Activated CD4-positive, alpha-beta T cell treated with anti-CD3 and anti-CD28 coated beads, Interleukin-10, Interleukin-2, amounts not matched to agents 100 ng/mL and 50 ng/mL, durations not matched to agents 16 hours and 8 hours (primary cell): ENCODE measurements at places on chromosomes 13 and 19.

DNA sequence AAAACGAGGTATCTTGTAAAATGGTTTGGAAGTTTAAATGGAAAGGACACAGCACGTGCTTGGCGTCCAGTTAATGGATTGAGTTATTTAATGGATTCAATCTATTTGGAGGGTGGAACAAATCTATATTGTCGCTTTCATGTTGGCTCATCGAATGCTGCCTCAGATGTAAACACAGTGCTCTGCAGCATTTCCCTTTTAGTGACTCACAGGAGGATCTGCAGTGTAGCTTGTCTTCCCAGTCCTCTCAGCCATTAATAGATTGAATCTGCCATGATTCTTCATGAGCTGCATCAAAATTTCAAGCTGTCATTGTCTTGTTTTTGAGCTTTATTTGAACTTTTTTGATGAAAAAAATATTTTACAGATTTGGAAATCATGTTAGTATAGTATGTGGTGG lies 44.7 kb downstream of the DHRS12 start:
- no peak for DNase-seq

DNA sequence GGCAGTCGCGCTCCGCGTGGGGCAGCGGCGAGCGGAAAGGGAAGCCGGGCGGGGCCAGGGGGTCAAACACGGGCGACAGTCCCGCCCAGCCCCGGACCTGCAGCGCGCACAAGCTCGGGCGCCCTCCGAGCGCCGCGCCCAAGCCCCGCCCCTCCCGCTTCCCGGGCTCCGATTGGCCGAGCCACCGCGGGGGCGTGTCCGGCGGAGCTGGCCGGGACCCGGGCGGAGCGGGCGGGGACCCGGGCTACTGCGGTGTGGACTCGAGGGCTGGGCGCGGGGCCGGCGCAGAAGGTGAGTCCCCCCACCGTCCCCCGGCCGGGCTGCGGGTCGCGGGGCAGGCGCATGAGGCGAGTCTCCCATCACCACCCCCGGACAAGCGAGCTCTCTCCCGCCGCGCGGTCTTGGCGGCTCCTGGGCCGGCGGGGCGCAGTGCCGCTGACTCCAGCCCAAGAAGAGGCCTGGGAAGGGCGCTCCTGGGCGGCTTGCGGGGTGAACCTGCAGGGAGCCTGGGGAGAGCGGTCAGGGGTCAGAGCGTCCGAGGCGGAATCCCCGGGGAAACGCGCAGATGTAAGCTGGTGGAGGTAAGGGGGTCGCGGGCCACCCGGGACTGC lies at the start of gene PLEKHF1:
Gene PLEKHF1, plus strand, starts transcription at position 247 of the 611 bp plus-strand sequence. CDS start 8,379 bp downstream, outside the sequence.
- peak; percentile 94 for DNase-seq

- DNase-seq = peak; percentile 59
These were observed 16.2 kb downstream of the UNC13A start for GRCh38 chr19:17671906-17672305.

DNA sequence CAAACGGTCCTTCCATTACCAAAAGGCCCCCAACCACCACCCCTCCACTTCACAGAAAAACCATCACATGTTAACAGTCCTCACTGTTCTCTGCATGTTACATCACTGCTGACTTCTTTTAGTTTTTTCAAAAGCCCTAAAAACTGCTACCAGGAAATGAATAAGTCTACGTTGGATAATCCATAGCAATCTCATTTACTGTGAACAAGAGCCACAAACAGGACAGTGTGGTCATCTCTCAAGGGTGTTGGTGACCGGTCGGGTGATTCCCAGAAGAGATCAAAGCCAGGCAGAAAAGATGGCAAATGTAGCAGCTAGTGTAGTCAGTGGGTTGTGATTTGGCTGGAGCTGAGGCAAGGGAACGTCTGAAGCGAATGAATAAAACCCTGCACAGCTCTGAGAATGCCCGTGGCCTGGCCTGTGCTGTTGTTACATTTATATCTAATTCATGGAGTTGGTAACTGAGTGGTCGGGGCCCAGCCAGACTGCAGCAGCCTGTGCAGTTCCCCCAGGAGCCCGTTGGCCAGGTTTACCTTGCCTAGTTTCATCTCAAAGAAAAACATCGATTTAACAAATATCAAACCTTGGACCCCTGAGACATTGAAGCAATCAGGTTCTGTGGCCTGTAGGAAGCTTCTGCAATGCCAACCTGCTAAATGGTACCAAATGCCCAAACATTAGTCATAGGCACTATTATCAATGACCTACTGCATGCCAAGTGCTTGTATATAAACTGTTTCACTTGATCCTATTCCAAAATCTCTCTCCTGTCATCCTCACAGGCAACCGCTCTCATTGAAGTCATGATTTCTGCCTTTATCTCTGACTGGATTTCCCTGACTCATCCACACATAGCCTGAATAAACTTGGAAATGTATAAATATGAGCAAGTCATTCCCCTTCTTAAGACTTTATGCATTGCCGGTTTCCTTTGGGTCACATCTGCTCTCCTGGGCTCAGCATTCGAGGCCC lies 153.8 kb upstream of the SERP2 start:
- no peak for DNase-seq

- no peak for DNase-seq
These were observed 518.5 kb downstream of the FGF9 start for GRCh38 chr13:22189176-22190048.

- no peak for DNase-seq
These were observed 291.8 kb downstream of the KCTD12 start for GRCh38 chr13:76594435-76594834.

DNA sequence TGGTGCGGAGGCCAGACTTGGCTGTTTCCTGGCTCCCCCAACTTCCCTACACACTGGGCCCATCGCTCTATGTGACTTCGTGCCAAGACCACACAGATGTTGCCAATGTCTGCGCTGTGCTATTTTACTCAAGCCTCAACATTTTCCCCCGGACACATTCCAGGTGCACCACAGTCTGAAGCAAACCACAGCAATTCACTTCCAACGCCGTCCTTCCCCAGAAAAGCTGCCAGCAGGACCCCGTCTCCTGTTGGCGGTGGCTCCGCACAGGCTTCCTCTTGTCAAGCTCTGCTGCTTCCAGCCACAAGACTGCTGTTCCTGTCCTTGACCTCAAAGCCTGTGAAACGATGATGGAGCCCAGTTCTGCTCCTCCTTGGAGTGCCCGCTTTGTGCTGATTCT lies 100.7 kb downstream of the CRYL1 start:
- no peak for DNase-seq

- DNase-seq = no peak
These were observed 161.4 kb downstream of the MTUS2 start for GRCh38 chr13:28981530-28981929.

DNA sequence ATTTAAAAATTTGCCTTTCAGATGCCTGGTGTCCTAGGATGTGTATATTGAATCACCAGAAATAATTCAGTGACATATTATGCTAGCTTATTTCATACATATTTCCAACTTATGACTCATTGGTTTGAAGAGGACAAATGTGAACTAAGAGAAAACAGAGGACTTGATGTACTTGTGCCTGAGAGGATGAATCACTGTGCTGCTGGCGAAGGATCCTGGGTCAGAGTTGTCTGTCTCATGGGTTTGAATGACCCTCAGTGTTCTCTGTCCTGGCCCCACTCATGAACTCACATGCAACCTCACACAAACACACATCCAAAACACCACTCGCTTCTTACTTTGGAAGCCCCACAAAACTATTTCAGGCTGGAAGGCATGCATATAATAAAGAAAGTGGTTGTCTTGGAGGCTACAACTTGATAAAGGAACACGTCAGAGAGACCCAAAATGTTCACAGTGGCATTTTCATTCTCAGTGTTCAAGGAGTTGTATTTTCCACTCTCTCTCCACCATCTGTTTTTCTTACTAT lies 129.0 kb upstream of the SPRY2 start:
- DNase-seq = no peak

- DNase-seq = no peak
These were observed 11.6 kb downstream of the IRGC start for GRCh38 chr19:43727593-43727853.

DNA sequence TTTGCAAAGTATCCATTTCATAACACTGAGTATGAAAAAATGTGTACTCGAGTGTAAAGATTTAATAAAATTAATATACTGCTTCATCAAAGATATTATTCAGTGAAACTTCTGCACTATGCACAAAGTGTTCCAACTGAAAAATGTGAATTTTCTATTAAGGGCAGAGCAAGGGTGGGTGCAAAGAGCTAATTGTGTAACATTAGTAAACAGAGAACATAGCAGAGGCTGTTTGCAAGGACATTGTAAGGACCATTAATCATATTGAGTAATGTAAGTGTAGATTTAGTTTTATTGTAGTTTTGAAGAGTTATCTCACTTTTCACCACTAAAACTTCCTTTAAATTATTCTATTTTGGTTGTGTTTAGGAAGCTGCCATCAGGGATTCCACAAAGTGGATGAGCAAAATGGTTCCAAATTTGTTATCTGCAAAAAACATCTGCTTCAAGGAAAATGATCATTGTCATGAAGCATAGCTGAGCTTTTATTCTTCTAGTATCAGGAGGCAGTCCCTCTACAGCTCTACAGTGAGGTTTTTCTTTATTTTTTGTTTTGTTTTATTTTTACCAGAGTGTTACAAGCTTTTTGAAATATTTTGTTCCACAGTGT lies 1375.4 kb downstream of the SLITRK1 start:
- no peak for DNase-seq

- DNase-seq = peak; percentile 87
These were observed 2.8 kb downstream of the ZFP36 start for GRCh38 chr19:39409208-39410016.

DNA sequence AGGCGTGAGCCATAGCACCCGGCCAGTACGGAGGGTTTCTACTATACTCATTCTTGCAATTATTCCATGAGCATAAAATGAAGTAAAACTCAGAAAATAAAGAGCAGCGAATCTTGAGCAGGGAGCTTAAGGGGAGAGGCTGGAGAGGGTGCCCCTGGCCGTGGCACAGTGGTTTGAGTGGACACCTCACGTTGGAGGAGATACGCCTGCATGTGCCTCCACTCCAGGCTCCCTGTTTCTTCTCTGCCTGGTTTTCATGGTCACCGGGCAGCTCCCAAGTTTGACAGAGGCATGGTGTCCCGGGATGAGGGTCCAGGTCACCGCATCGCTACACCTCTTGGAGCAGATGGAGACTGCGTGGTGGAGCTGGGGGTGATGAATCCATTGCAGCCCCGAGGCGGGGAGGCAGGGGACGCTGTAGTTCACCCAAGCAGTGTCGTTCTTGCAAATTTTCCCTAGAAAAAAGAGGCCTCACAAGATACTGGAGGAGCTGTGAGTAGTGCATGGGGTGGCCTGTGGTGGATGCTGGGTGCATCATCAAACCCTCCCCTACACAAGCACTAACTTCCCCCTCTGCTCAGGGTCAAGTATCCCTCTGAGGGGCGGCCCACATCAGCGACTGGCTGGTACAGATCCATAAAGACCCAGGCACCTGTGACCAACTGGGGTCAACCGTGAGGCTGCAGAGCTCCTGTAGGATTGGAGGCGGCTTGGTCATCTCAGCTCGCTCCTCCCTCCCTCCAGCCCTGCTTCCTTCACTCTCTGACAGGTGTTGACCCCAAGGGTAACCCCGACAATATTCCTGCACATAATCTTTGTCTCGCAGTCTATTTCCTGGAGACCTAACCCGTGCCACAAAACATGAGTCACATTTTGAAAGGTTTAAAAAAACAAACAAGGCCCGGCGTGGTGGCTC lies 3.6 kb upstream of the MIER2 start:
- DNase-seq = no peak

GRCh38 chr19:369256-369655 lies 24.7 kb upstream of the MIER2 start:
- no peak for DNase-seq

- DNase-seq = no peak
These were observed 19.8 kb downstream of the COL4A1 start for GRCh38 chr13:110286833-110287819.

DNA sequence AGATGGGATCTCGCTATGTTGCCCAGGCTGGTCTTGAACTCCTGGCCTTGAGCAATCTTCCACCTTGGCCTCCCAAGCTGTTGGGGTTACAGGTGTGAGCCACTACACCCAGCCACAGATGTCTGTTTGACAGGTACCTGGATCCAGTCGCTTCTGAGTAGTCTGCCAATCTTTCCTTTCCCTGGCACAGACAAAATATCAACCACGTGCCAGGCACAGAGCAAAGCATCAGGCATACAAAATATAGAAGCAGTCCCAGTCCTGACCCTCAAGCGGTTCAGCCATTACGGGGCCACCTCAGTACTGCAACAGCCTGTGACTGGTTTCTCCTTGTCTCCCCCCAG lies 3.8 kb downstream of the ELAVL1 start:
- DNase-seq = no peak

DNA sequence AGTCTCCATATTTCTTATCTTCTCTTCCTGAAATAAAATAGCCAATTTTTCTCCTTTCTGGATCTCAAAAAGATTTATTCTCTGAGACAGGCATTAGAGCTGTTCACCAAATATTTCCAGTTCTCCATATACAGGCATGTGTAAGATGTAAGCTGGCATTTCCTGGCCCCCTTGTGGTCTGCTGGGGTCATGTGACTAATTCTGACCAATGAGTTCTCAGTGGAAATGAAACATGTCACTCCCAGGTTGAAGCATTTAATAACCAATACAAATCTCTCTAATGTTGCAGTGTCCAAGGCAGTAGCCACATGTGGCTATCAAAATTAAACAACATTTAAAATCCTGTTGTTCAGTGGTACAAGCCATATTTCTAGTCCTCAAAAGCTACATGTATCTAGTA lies 14.8 kb upstream of the CACNA1A start:
- DNase-seq = no peak

GRCh38 chr19:45110851-45111266 lies 17.9 kb downstream of the PPP1R37 start:
- DNase-seq = no peak

DNA sequence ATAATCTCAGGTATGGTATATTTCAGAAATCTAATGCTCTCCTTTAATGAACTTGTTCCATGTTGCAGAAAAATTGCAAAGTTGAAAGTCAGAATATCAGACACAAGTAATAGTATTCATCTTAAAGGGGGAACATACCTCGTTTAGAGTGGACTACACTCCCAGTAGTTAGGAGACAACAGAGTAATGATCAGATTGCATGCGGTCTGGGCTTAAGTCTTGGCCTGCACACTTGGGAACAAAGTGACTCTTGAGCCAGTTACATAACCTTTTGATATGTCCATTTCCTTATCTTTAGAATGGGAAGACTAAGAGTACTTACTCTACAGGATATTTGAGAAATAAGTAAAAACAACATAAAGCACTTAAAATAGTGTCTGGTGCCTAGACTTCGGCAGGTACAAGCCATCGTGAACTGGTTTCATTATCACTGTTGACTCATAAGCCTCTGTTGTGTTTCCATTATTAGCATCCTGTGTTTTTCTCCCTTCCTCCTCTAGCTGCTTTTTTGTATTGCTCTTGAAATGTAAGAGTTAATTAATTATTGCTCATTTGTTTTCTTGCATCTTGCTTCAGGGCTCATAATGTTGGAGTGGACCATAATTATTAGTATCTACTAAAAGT lies 53.0 kb downstream of the DPY19L3 start:
- DNase-seq = peak; percentile 39
